ENCODE measurements at places on chromosomes 2 and 18.
A peak's percentile ranks its signal among the peaks of the same experiment; 100 is the strongest.

GRCh38 chr2:17821080-17821479 is 4.8 kb downstream of the MSGN1 start:
- no peak for DNase-seq

DNA sequence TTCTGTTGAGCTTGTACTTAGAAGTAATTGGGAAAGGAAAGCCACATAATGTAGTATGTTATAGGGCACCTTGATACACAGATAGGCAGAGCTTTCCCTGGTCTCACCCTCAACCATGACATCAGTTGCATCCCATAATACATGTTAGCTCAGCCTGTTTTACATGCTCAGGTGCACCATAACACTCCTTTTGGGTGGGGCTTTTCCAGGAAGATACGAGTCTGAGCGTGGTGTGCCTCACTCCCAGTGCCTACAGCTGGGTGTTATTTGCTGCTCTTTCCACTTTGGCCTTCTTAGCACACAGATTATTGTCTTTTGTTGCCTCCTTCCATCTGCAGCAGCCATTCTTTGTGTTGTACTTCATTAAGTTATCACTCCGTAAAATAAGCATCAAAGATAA is 11.9 kb downstream of the TTC39C start:
- no peak for DNase-seq

DNA sequence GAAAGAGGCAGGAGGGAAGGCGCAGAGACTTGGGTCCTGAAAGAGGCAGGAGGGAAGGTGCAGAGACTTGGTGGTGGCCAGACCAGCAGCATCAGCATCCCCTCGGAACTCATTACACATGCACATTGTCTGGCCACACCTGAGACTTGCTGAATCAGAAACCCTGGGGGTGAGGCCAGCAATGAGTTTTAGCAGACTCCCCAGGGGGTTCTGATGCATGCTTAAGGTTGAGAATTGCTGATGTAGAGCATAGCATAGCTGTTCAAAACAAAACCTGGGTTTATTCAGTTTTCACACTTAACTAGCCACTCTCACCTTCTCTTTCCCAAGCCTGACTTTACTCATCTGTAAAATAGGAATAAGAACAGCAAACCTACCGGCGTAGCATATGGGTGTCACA is 122.9 kb downstream of the MRO start:
- no peak for DNase-seq

GRCh38 chr2:37189452-37190153 is 1.1 kb upstream of the SULT6B1 start:
- DNase-seq, result no peak

DNA sequence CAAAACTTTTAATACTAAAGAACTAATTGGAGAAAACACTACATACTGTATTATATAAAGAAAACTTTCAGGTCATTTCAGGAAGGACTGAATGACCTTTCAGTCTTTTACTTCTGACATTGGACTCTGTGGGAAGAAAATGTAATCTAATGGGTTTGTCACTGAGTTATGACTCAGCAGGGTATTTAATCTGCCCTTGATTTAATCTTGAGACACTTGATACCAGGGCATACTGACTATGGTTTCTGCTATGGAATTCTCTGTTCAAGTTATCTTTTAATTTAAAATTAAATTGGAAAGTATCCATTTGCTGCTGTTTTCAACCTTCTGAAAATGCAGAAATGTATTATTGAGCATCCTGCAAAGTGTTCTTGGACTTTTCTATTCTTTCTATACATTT is 354.2 kb upstream of the GALNT5 start:
- no peak for DNase-seq

GRCh38 chr2:165239856-165240515 is 772 bp downstream of the SCN2A start:
- DNase-seq, result no peak

GRCh38 chr2:202408546-202409140 is 32.5 kb downstream of the BMPR2 start:
- no peak for DNase-seq

DNA sequence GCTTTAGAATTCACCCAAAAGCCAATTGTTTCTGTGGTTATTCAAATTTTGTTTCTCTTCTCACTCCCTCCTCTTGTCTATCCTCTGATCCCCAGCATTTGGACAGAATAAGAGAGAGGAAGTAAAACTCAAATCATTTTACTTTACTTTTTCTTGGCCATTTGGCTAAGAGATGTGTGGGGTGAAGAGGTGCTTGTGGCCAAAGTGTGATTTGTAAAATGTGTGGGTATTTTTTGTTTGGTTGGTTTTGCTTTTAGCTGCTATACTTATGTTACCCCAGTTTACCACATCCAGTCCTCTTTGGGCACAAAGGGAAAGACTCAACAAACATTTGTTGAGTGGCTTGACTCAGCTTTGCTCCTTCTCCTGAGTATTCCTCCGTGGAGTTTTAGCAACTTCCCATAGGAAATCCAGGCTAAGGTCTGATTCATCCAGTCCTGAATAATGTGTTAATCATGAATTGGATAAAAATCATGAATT is 109.1 kb upstream of the CYP1B1 start:
- no peak for DNase-seq

- DNase-seq, result no peak
Observed at GRCh38 chr2:78980871-78981270, 44.6 kb upstream of the REG3G start.

- no peak for DNase-seq
Observed at GRCh38 chr2:143420313-143420712, 291.1 kb downstream of the ARHGAP15 start.

GRCh38 chr2:181440344-181440743 is 16.8 kb upstream of the ITGA4 start:
- DNase-seq, result no peak

- DNase-seq, result no peak
Observed at GRCh38 chr2:39728941-39729351, 50.1 kb downstream of the THUMPD2 start.

GRCh38 chr2:94869552-94870439 is 1.4 kb upstream of the TEKT4 start:
- no peak for DNase-seq

- no peak for DNase-seq
Observed at GRCh38 chr2:74991977-74992376, 33.5 kb downstream of the POLE4 start.

- DNase-seq, result no peak
Observed at GRCh38 chr18:57352271-57352701, at the start of gene ST8SIA3. ST8SIA3 (plus strand) TSS chr18:57352557; CDS start chr18:57352847, 290 bp downstream.

GRCh38 chr2:241107031-241107783 is 5.1 kb upstream of the MTERF4 start:
- no peak for DNase-seq

DNA sequence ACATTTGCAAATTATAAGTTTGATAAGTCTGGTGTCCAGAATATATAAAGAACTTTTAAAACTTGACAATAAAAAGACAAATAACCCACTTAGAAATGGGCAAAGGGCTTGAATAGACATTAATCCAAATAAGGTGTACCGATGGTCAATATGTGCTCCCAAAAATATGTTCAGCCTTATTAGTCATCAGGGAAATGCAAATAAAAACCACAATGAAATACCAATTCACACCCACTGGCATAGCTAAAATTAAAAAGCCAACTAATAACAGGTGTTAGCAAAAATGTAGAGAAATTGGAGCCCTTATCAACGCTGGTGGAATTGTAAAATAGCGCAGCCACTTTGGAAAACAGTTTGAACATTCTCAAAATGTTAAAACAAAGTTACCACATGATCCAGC is 79.0 kb upstream of the SCG2 start:
- no peak for DNase-seq

GRCh38 chr18:34695310-34695709 is 14.8 kb upstream of the DTNA start:
- DNase-seq, result no peak

DNA sequence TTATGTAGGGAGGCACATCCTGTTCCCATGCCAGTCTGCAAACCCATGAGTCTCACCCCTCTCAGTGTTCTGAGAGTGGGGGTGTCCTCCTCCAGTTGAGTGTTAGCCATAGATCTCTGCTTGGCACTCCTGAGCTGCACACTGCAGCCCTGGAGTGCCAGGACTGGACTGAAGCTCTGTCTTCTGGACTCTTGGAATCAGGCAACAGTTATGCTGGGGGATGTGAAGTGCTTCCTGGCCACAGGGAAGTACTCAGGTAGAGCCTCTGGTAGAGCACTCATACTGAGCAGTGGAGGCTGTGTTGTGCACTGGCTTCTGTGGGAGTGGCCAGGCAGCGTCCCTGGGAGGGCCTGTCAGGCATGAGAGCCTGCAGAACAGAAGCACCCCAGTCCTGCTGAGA is 43.0 kb downstream of the SERPINB7 start:
- DNase-seq, result no peak

GRCh38 chr2:226984750-226985582 is 149.1 kb downstream of the RHBDD1 start:
- DNase-seq, result peak; percentile 66

- no peak for DNase-seq
Observed at GRCh38 chr18:75400366-75400765, 27.1 kb downstream of the SMIM21 start.

- DNase-seq, result no peak
Observed at GRCh38 chr2:66535574-66536289, 100.8 kb downstream of the MEIS1 start.

DNA sequence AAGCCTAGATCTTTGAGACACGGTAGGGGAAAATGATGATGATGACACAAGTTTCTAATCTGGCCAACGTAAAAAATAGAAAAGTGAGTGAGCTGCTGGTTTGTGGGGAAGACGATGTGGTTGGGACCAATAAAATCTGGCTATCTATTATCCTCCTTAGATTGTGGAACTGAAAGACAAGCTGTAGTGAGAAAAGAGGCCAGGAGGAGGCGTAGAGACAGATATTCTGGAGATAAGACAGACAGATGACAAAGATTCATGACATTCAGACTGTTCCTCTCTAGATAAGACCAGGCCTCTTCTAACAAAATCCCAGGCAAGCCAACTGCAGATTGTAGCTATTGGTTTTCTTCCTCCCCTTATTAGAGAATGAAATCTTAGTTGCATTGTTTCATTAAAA is 376.3 kb upstream of the UBE2E3 start:
- DNase-seq, result no peak

DNA sequence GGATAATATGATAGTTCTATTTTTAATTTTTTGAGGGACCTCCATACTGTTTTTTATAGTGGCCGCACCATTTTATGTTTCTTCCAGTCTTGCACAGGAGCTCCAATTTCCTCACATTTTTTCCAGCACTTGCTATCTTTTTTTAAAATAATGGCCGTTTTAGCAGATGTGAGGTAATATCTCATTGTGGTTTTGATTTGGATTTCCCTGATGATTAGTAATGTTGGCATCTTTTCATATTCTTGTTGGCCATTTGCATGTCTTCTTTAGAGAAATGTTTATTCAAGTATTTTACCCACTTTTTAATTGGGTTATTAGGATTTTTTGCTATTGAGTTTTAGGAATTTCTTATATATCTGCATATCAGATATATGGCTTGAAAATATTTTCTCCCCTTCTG is 29.9 kb upstream of the NAPG start:
- DNase-seq, result no peak

DNA sequence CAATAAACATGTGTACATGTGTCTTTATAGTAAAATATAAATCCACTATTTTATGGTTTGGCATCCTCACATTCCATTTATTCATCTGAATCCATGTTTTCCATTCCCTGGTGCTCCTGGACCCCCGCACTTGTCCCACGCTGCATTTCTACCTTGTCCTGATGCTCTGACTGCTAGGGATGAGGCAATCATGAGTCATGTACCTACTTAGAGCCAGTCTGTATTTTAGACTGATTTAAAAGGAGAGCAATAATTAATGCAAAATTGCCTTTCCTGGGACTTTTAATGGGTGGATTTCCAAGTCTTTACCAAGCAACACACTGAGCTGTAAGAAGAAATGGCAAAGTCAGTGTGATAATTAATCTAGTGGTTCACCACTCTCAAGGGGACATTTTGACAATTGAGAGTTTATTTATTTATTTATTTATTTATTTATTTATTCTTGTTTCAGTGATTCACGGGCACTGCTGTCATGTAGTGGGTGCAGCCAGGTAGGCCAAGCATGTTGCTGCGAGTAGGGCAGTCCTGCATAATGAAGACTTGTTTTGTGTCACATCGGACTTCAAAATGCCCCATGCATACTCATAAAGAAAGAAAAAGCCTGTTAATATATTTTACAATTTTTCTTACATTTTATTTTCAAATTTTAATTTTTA is 419.3 kb upstream of the VWC2L start:
- no peak for DNase-seq

- no peak for DNase-seq
Observed at GRCh38 chr2:29817801-29818680, 103.3 kb downstream of the ALK start.

GRCh38 chr2:191710411-191710900 is 32.5 kb downstream of the NABP1 start:
- DNase-seq, result peak; percentile 61
